ENCODE measurements at places on chromosomes 12 and 14.

- DNase-seq, result no peak
These were observed 10.5 kb downstream of the SNX6 start for GRCh38 chr14:34619471-34619870.

DNA sequence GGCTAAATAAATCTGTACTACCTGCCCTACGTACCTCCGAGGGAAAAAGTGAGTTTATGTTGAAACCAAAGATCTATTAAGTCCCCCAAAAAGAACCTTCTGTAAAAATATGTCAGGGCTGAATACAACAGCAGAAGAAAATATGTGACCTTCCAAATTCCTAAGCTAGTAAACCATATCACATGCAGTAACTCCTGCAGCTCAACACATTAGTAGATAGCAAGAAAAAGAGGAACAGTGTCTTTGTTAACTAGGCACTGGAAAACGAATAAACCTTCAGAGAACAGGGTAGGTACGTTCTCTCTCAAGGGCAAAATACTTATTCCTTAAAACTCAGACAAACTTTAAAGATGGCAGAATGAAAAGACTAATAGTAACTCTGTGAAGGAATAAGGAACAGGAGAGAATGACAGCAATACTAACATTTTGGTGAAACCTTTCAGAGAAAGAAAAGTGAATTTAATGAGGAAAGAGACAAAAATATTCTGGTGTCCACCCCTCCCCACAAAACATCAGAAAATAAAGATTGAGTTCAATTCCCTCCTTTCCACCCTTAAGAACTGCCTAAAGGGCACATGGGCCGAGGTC is 18.0 kb downstream of the CBX5 start:
- DNase-seq, result no peak

GRCh38 chr14:96711559-96712267 is 85.5 kb upstream of the VRK1 start:
- no peak for DNase-seq

DNA sequence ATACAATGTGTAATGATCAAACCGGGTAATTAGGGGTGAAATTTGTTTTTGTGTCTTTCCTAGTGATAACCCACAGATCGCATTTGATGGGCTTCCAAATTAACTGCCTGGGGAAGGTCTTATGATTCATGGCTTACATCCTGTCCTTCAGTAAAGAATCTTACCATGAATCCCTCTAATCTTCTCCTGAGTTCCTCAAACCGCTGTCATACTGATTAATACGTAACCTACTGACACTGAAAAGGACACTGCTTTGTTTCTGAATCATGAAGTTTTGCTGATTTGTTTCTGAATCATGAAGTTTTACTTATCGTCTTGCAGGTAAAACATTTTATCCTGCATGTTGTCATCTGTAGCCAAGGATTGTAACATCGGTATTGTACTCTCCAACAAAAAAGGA is 52.0 kb upstream of the CRY1 start:
- no peak for DNase-seq

DNA sequence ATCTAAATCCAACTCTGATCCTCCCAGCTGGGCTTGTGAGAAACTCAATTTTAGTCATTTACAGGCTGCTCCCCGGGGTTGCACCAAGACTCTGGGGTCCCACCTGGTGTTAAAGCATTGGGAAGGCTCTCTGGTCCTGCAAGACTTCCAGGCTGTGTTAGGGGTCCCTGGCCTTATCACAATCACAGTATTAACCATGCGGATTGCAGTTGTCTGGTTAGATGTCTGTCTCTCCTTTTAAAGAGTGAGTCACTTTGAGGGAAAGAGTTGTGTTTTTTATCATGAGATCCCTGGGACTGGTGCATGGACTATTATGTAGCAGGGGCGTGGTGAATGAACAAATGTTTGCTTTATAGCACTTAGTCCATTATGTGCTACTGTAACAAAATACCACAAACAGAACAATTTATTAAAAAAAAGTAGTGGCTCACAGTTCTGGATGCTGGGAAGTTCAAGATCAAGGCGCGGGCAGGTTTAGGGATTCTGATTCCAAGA is 531.4 kb downstream of the FUT8 start:
- no peak for DNase-seq

DNA sequence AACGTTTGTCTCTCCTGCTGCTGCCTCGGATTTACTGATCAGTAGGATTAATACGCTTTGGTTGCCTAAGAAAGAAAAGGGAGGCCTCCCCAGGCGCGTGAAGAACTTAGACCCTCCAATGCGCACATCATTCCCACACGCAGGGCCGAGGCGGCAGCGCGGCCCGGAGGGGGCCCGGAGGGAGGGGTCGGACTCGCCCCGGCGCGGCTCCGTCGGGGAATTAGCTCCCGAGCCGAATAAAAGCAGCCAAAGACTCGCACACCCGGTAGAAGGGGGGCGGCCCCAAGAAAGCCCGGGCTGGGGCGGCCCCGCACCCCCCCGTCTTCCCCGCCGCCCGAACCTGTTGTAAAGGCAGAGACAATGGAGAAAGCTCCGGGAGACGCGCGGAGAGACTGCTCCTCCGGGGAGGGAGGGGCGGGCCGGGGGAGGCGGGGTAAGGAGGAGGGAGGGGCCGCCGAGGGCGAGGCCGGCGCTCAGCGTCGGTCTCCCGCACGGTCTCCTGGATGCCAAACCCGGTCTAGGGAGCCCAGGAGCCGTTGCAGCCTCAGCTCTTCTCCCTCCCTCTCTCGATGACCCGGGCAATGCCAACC is at the start of gene NELL2:
Gene NELL2 (minus strand): TSS at position 362 of the 590 bp plus-strand sequence. CDS start 446 bp downstream, outside the sequence.
- no peak for DNase-seq

DNA sequence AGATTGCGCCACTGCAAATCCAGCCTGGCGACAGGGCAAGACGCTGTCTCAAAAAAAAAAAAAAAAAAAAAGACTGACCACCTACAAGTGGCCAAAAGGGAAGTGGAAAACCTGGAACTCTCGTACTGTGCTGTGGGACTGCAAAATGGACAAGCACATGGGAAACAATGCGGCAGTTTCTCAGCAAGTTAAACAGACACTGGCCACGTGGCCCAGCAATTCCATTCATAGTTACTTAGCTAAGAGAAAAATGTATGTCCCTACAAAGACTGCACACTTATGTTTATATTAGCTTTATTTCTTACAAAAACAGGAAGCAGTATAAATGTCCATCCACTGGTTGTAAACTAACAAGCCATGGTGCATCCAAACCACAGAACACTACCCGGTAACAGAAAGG is 5.6 kb downstream of the CHFR start:
- DNase-seq, result no peak

DNA sequence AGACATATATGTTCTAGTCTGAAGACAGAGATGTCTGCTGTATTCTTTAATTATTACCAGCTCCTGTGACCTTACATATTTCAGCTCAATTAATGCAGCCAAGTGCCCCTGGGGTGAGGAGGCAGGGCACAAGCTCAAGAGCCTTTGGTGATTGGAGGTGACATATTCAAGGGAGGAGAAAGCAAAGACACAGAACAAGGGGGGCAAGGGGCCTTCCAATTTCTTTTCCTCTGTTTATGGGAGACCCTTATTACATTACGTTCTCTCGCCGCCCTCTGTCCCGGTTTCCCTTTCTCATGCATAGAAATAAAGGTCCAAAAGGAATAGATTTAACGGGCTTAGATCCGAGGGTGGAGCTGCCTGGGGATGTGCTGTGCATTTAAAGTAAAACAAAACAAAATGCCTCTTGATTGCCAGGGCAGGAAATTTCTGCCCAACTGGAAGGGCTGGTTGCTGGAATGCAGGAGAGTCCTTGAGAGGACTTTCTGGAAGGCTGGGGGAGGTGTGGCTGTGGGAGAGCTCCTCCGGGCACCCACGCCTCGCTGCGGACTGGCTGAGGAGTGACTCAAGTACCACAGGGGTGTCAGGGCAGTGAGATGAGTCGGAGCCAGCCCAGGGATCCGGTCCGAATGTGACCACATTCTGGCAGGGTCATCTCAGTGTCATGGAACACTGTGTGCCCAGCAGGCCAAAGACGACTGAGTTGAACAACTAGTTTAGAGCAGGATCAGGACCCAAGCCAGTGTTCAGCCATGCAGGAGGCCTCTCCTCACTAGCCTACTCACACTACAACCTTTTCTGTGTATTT is 32.1 kb upstream of the GSG1 start:
- no peak for DNase-seq

DNA sequence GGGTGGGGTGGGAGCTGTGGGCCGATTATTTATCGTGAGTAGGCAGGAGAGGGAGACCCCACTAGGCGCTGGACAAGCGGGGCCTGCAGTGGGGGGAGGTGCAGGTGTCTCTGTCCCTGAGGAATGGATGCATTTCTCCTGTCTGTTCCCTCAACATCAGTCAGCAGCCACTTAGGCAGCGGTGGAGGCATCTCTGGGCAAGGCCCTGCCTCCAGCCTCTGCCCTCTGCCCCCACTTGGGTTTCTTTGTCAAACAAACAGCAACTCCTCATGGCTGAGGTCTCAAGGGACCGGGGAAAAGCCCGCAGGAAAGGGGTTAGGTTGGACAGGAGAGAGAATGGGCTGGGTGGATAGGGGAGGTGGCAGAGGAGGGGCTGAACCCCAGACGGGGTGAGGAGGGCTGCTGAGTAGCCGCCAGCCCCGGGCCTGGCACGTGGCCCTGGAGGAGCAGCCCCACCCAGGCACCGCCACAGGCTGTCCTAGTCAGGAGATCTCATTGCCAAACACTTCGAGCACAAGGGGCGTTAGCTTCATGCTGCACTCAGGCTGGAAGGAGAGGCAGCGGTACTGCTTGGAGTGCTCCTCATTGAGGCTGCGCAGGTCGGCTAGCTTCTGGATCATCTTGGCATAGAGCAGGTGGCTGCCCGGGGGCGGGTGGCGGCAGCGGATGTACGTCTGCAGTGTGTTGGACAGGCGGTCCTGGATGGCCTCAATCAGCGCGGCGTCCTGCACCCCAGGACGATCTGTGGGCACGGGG is 24.7 kb upstream of the HDAC7 start:
- no peak for DNase-seq

DNA sequence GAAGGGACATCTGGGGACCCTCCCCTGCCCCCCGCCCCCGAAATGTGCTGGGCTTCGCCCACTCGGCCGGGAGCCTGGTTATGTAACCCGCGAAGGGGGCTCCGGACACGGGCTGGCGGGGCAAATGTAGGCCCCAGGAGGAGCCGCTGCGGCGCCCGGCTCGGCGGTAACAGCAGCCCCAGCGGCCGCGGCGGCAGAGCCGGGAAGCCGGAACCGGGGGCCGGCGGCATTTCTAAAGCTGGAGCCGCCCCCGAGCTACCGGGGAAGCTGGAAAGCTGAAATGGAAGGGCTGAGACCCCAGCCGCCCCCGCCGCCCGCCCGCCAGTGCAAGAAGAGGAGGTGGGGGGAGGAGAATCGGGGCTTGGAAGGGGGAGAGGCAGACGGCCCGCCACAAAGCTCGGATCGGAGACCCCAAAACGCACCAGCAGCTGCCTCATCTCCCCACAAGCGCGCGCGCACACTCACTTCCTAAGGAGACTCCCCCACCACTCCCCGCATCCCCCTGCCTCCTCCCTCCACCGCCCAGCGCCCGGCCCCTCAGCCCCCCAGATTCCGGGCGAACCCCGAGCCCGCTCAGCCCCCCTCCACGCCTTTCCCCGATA is 1.5 kb downstream of the KDM2B start:
- DNase-seq, result no peak

DNA sequence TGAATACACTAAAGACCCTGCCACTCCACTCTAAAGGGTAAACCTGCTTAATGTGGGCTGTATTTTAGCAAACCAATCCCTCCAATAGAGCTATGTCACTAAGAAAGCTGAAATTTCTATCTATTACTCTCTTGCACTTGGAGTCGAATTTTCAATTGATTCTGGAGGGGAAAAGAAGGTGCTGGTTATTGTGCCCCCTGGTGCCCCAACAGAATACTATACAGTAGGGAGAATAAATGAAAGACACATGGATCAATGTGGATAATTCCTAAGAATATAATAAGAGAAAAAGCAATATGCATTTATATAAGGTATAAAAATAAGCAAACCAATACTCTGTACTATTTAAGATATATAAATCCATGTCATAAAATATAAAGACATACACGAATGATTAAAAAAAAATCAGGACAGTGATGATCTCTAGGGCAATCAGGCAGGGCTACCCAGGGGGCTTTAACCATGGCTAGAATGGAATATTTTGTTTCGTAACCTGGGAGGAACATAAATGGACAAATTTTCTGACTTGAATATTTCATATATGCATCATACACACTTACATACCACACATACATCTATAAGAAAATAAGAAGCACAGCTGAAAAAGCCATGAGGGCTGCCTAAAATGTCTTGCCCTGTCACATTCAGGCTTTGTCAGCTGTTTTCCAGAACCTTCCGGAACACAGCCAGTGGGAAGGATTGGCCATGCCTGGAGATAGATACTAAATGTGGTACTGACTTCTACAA is 54.4 kb downstream of the EFCAB11 start:
- no peak for DNase-seq

GRCh38 chr14:79652513-79653307 is 558.6 kb downstream of the DIO2 start:
- DNase-seq, result no peak

DNA sequence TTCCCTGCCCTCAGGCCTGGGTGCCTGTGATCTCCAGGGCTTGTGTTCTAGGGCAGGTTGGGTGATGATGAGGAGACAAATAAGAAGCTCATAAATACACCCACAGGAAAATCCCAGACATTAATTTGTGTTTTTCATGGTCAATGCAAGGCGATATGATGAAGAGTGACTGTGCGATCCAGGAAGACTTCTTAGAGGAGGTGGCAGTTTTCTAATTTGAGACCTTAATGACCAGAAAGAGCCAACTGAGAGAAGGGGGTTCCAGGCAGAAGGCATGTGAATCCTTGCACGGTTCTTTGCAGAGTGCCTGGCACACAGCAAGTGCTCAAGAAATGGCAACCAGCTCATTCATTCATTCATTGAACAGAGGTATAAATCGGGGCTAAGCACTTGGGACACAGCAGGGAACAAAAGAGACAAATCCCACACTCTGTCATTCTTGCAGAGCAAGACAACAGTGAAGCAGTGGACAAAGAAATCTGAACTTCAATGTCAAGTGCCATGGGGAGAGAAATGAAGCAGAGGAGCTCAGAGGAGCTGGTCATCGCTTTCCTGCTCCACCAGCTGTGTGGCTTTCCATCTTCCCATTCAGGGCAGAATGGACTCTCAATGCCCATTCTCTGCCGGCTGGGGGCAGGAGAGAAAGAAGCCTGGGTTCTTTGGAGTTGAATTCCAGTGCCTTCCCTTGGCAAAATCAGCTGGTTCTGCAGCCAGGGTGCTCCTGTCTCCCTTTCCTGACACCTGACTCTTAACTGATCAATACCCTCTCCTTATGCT is 128.3 kb downstream of the AACS start:
- no peak for DNase-seq

- DNase-seq, result no peak
These were observed 68.2 kb downstream of the DDX51 start for GRCh38 chr12:132075714-132076553.

- DNase-seq, result no peak
These were observed 400.5 kb downstream of the ADAMTS20 start for GRCh38 chr12:43151441-43151981.

- no peak for DNase-seq
These were observed 266.6 kb upstream of the FAR2 start for GRCh38 chr12:28882444-28882843.

GRCh38 chr12:3538466-3539030 is 47.5 kb downstream of the PRMT8 start:
- DNase-seq, result no peak

DNA sequence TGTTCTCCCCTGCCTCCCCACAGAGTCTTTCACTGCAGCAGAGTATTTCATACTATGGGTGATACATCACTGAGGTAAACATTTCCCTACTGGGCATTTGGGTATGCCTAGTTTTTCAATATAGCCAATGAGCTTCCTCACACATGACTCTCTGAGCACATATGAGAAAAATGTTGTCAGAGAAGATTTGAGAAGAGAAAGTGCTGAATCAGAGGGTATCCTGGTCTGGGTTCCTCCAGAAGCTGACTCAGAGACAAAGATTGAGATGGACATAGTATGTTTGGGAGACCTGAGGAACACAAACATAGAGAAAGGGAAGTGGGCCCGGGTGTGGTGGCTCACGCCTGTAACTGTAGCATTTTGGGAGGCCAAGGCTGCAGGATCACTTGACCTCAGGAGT is 12.6 kb downstream of the SLC8B1 start:
- no peak for DNase-seq
